GM23338 (cell line): ENCODE measurements at places on chromosomes 5 and 9. TPM values are rescaled to one million over a fixed set of nuclear protein-coding genes. Genes with fewer than 3 reads are reported as not detected.
A peak's percentile ranks its signal among the peaks of the same experiment; 100 is the strongest.

CDH9 gene
- 0.31 TPM in 1 of 2 replicates, not detected in the other for total RNA-seq

DNA sequence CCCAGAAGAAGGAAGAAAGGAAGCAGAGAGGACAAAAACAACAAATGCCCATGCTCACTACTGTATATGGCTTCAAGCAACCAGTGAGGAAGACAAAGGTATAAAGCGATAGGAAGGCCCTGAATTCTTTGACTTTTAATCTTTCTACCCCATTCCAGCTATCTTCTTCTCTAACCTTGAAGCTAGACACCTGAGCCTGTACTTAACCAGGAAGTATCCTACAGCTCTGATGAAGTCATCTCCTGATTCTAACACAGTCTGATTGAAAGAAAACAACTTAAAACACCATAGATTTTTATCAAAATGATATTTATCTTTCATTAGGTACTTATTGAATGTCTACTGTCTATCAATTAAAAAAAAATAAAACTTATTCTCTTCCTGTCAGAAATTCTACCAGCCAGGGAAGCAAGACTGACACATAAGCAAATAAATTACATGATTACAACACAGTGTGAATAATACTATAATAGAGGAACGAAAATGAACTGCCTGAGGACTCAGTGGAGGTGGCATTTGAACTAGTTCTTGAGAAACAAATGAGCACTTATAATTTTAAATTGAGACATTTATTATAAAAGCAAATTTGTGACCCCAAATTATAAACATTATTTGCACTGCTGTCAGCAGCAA is 123.3 kb upstream of the ELL2 start:
- H3K27me3 ChIP-seq: no peaks in the 10 kb centered on the region
- no peak for DNase-seq
- no peak overlapping the region for H3K4me3 ChIP-seq
- peak overlapping the region; percentile 76; the same call in 1 of the 2 replicates for H3K27ac ChIP-seq
- H3K4me1 ChIP-seq: peaks cover 39% of the 10 kb centered on the region
- no peaks in the 10 kb centered on the region for H3K36me3 ChIP-seq

DNA sequence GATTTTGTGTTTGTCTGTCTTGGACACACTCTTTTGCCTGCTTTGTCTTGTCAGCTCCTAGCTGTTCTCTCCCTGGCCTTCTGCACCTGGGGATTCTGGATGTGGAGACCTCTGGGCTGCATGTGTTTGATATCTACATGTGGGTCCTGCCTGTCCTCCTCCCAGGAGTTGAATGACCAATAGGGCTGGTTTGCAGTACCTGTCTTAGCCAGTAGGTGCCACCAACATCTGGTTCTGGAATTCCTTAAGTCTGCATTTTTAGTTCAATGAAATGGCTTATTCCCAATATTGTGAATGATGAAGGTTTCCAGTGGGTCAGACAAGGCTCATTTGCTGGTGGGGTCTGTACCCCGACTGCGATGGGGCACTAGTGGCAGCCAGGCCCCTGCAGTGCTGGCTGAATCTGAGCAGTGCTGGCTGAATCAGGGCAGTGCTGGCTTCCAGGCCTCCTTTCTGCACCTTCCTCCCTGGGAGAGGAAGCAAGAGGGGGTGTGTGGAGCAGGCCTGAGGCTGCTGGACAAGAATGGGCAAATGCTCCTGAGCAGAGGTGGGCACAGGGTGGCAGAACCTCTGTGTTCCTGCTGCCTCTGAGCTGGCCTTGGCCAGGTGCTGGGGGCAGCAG is 73.3 kb downstream of the RXRA start:
- no peak overlapping the region for H3K4me3 ChIP-seq
- DNase-seq: peak; percentile 55
- H3K27ac ChIP-seq: no peak overlapping the region
- H3K27me3 ChIP-seq: no peaks in the 10 kb centered on the region
- H3K36me3 ChIP-seq: no peaks in the 10 kb centered on the region

GRCh38 chr5:90264689-90265544 is 144.6 kb downstream of the CETN3 start:
- DNase-seq: peak; percentile 83
- H3K27ac ChIP-seq: no peak overlapping the region
- no peaks in the 10 kb centered on the region for H3K27me3 ChIP-seq
- no peak overlapping the region for H3K4me3 ChIP-seq

DNA sequence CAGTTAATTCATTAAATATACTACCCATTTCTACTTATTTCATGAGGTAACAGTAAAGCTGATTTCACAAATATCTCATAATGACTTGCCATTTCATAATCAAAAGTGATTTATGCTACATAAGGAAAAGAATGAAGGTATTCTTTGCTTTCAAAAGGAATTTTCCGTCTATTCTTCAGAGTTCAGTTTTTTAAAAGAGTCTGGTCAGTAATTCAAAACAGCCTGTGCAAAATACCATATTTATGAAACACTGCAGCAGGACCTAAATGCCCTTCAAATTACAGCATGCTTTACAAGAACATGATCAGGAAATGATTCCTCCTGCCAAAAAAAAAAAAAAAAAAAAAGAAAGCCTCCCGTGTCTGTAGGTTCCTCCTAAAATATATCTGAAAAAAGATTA is 154.7 kb downstream of the KIAA0825 start:
- H3K36me3 ChIP-seq: no peaks in the 10 kb centered on the region
- no peak overlapping the region for H3K4me3 ChIP-seq

PCDHB10 gene
- total RNA-seq: 0.89 and 2.7 TPM in 2 replicates

GRCh38 chr9:2389404-2389803 is 232.2 kb upstream of the VLDLR start:
- no peaks in the 10 kb centered on the region for H3K27me3 ChIP-seq
- H3K27ac ChIP-seq: no peak overlapping the region
- H3K4me3 ChIP-seq: no peak overlapping the region

GRCh38 chr5:140925806-140926442 is at the start of gene PCDHAC1:
Gene PCDHAC1, plus strand, starts transcription at chr5:140926299. Its CDS starts 594 bp downstream, at chr5:140926893.
- peaks cover 6% of the 10 kb centered on the region for H3K4me1 ChIP-seq
- peak; percentile 54 for DNase-seq
- H3K36me3 ChIP-seq: no peaks in the 10 kb centered on the region
- H3K27ac ChIP-seq: no peak within 1 kb of the TSS
- peak within 1 kb of the TSS; percentile 67 for H3K4me3 ChIP-seq

JADE2 gene
- total RNA-seq: 31.9 and 40.8 TPM in 2 replicates

GRCh38 chr9:68747043-68747533 is 42.0 kb downstream of the PIP5K1B start:
- peaks cover 16% of the 10 kb centered on the region; the same call in 1 of the 2 replicates for H3K4me1 ChIP-seq
- H3K4me3 ChIP-seq: no peak overlapping the region
- H3K36me3 ChIP-seq: no peaks in the 10 kb centered on the region

GRCh38 chr9:114307899-114308267 is 15.0 kb upstream of the ORM1 start:
- no peaks in the 10 kb centered on the region for H3K36me3 ChIP-seq
- H3K27ac ChIP-seq: no peak overlapping the region
- no peaks in the 10 kb centered on the region for H3K4me1 ChIP-seq

CTXN3 gene
- total RNA-seq: not detected in 2 replicates

- no peak overlapping the region for H3K4me3 ChIP-seq
- H3K4me1 ChIP-seq: no peaks in the 10 kb centered on the region
- peaks cover 9% of the 10 kb centered on the region; the same call in 1 of the 2 replicates for H3K36me3 ChIP-seq
- H3K27me3 ChIP-seq: no peaks in the 10 kb centered on the region
- no peak for DNase-seq
Measured at GRCh38 chr5:180241600-180241999, 32.6 kb upstream of the RASGEF1C start.

DNA sequence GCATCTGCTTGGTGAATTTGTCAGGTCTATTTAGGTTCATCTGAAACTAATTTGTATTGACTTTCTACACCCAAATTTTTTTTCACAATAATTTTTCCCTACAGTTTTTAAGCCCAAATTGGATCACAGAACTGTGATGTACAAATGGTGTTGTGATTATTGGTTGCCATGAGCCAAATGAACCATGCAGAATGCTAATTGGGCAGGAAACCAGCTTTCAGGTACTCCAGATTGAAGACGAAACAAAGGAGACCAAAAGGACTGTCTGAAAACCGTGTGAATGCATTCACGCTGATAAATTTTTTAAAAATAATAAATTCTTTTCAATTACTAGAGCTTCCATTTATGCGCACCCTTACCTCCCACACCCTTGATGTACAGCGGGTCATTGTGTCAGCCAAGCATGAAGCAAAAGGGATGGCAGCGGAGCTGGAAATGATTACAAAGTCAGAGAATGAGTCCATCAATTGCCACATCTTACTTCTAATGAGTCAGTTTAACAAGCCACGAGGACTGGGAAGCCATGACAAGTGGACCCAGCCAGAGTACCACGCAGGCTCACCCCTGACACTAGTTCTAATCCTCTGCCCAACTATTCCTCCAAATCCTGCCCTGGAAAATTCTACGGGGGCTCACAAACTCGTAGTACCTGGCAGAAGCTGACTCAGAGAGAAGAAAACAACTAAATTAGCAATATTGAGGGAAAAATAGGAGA is 66.5 kb downstream of the SEMA6A start:
- DNase-seq: no peak
- peaks cover 98% of the 10 kb centered on the region for H3K4me1 ChIP-seq

PHPT1 gene
- 67.1 and 86.2 TPM in 2 replicates for total RNA-seq

- peaks cover 10% of the 10 kb centered on the region for H3K4me1 ChIP-seq
- peak; percentile 78 for DNase-seq
- no peaks in the 10 kb centered on the region for H3K36me3 ChIP-seq
- no peak overlapping the region for H3K27ac ChIP-seq
Measured at GRCh38 chr9:120715389-120715924, 1.2 kb upstream of the MEGF9 start.

SPARC gene
- 203 and 218 TPM in 2 replicates for total RNA-seq

DNA sequence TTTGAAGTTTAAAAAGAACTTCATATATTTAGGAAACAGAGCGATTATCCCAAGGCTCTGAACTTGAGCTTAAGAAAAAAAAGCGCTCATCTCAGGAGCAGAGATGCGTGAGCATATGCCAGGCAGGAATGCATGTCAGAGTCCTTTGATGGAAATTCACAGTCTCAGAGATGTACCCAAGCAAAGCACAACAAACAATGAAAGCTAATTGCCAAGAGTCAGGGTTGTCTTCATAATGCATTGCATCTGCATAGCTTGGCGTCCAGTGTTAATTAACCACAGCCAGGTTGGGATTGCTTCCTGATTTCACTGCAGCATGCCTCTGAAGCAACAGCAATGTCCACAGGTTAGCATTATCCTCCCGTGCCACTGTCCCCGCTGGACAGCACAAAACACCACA is 907.0 kb upstream of the DMAC1 start:
- H3K4me1 ChIP-seq: peaks cover 18% of the 10 kb centered on the region
- no peaks in the 10 kb centered on the region for H3K36me3 ChIP-seq
- no peaks in the 10 kb centered on the region for H3K27me3 ChIP-seq
- no peak overlapping the region for H3K4me3 ChIP-seq

MED7 gene
- total RNA-seq: 9.7 and 11.6 TPM in 2 replicates

ACSL6 gene
- total RNA-seq: 3.6 and 4.6 TPM in 2 replicates

DNA sequence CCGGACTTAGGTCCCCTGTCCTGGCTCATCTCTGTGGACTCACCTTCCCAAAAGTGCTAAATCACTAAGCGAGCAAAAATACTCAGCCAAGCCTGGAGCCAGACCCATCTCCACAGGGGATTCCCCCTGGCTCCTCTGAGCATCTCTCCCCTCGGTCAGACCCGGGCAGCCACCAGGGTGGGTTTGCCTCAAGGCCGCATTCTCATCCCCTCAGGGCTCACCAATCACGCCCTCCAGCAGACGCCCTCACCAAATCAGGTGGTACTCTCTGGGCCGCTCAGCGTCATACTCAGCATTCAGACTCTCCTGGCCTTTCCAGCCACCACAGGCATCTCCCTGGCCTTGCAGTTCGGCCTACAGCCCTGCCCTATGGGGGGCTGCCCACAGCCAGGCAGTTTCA is 49.7 kb downstream of the C5orf15 start:
- no peaks in the 10 kb centered on the region for H3K4me1 ChIP-seq
- no peak overlapping the region for H3K4me3 ChIP-seq
- no peaks in the 10 kb centered on the region for H3K27me3 ChIP-seq
- H3K36me3 ChIP-seq: no peaks in the 10 kb centered on the region
- no peak for DNase-seq
- no peak overlapping the region for H3K27ac ChIP-seq

DNA sequence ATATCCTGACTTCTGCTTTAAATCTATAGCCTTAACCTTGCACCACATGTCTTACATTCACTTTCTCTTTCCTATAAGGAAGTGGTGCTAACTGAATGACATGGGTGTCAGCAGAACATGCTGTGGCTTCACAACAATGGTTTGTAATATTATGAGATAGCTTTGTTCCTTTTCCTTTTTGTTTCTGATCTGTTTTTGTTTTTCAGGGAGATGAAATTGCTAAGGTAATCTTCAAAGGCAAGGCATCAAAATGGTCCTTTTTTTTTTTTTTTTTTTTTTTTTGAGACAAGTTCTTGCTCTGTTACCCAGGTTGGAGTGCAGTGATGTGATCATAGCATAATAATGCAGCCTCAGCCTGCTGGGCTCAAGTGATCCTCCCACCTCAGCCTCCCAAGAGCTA is 53.6 kb upstream of the RANBP6 start:
- no peak for DNase-seq
- no peaks in the 10 kb centered on the region for H3K4me1 ChIP-seq
- H3K27me3 ChIP-seq: no peaks in the 10 kb centered on the region
- H3K27ac ChIP-seq: no peak overlapping the region

GRCh38 chr5:62199792-62200716 is 106.0 kb upstream of the KIF2A start:
- no peaks in the 10 kb centered on the region for H3K4me1 ChIP-seq
- H3K36me3 ChIP-seq: no peaks in the 10 kb centered on the region
- H3K27me3 ChIP-seq: no peaks in the 10 kb centered on the region
- H3K4me3 ChIP-seq: no peak overlapping the region
- no peak overlapping the region for H3K27ac ChIP-seq
- DNase-seq: no peak

DNA sequence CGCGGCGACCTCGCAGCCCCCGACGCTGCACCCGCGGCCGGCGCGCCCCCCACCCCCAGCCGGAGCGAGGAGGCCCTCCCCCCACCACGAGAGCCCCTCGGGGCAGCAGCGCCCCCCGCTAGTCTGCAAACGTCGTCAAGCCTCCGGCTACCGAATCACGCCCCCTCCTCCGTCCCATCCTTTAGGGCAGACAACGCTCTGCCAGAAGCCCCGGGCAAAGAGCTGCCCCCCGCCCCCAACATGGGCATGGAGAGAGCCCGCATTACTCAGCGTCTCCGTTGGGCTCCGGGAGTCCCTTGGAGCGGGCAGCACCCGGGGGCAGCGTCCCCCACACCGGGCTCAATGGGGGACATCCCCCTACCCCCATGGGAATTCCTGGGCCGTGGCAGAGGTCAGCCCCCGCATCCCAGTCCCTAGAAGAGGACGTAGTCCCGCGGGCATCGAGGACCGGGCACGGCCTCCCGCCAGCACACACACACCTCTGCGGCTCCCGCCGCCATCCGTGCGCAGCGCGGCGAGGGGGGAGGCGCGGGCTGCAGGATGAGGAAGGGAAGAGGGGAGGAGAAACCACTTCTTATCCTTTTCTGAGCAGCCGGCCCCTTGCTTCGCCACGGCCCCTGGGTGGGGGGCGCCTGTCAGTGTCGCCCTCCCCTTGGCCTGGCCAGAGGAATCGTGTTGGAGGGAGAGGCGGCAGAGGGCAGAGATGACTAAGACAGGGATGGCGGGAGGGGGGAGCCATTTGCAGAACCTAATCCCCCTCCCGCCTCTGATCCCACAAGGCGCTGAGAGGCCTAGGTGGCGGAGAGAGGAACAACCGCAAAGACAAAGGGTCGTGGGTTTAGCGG is 750 bp downstream of the DNM1 start:
- H3K4me1 ChIP-seq: peaks cover 9% of the 10 kb centered on the region; the same call in 1 of the 2 replicates
- H3K27me3 ChIP-seq: no peaks in the 10 kb centered on the region
- no peaks in the 10 kb centered on the region for H3K36me3 ChIP-seq
- DNase-seq: peak; percentile 74
- peak overlapping the region; percentile 90 for H3K4me3 ChIP-seq
- no peak overlapping the region for H3K27ac ChIP-seq

- no peaks in the 10 kb centered on the region for H3K27me3 ChIP-seq
- no peak overlapping the region for H3K27ac ChIP-seq
- DNase-seq: peak; percentile 86
- peaks cover 9% of the 10 kb centered on the region for H3K4me1 ChIP-seq
Measured at GRCh38 chr9:101705135-101705661, 33.2 kb downstream of the GRIN3A start.

EPB41L4A gene
- total RNA-seq: 3.4 and 6.0 TPM in 2 replicates

SLC9A3 gene
- 2.2 and 3.1 TPM in 2 replicates for total RNA-seq
